Inflammatory macrophage treated with lipopolysaccharide for 1 hour (primary cell): ENCODE measurements at places on chromosomes 12 and 14.

DNA sequence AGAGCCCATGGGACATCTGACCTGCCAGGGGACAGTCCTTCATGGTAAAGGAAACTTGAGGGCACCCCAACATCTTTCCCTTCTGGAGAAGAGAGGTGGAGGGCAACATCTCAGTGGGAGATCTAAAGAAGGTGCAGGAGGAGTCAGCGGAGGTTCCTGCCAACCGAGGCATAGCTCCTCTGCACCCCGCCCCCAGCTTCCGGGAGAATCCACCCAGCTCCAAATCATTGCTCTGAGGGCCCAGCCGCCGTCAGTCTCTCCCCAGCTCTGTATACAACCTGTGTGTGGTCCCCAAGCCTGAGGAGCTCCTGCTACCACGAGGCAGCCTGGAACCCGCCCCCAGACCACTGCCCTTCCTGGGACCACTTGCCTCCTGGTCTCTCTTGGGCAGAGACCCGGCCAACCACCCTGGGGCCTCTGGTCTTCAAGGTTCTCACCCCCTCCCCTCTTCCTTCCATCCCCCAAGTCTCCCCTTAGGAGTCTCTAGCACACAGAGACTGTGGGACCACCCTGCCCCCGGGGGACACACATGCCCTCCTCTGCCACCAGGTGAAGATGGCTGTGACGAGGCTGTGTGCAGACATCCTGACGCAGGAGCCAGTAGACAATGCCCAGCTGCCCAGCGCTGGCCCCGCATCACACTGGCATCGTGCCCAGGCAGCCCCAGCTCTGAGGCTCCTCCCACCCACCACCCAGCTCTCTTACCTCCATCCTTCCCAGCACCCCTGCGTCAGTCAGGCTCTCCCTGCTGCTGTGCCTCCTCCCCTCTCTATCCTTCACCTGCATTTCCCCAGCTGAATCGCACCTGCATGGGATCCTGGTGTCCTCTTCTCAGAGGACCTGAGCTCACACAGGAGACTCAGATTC, 13.0 kb upstream of the NUDT14 start:
- no peak for DNase-seq

- DNase-seq, result no peak
These were observed 104.1 kb downstream of the IGF1 start for GRCh38 chr12:102376181-102376747.

DNA sequence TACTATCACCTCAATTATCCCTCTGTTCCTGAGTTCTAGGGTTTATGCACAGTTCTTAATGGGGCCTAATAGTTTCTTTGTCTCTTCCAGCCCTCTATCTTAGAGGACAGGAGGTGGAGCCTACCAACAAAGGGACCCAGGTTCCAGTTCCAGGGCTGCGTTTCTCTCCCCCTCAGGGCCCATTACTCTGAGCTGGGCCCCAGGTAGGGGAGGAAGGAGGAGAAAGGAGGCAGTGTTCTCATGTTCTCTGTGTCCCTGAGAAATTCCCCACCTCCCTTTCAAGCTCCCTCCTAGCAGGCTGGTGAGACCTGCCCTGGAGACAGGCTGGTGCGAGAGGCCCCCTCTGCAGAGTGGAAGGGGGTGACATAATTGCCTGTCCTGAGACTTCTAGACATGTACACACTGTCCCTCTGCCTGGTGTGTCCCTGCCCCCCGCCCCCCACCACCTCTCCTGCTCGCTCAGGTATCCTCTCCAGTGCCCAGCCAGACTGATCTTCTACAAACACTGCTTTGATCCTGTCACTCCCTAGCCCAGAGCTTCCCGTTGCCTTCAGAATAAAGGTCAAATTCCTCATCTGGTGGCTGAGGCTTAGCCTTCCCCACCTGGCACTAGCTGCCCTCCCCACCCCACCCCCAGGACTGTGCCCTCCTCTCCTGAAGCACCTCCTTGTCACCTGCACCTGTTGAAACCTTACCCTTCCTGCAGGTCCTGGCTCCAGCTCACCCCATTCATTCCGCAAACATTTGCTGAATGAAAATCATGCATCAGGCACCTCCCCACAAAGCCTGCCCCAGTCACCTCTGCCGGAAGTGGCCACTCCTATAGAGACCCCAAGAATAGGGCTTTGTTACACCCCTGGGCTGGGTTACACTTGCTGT, 21.1 kb upstream of the KRT8 start:
- no peak for DNase-seq

GRCh38 chr12:79547044-79547734, 143.6 kb downstream of the PAWR start:
- no peak for DNase-seq

GRCh38 chr12:42926232-42926631, 336.7 kb upstream of the PRICKLE1 start:
- no peak for DNase-seq

- DNase-seq, result no peak
These were observed 14.1 kb downstream of the CLEC7A start for GRCh38 chr12:10115890-10116289.

DNA sequence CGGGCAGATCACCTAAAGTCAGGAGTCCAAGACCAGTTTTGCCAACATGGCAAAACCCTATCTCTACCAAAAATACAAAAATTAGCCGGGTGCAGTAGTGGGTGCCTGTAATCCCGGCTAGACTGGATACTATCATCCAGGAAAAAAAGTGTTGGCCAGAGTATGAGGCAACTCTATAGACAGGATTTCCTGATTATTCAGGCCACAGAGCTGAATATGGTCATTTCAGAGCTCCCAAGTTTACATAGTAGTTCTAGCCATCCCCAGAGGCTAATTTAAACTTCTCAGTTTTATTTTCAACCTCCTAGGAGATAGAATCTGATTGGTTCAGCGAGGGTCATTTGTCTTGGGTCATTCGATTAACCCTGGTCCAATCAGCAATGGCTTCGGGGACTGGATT, 7.3 kb downstream of the RPGRIP1 start:
- DNase-seq, result no peak

- no peak for DNase-seq
These were observed 78.1 kb upstream of the USP44 start for GRCh38 chr12:95629392-95629791.

DNA sequence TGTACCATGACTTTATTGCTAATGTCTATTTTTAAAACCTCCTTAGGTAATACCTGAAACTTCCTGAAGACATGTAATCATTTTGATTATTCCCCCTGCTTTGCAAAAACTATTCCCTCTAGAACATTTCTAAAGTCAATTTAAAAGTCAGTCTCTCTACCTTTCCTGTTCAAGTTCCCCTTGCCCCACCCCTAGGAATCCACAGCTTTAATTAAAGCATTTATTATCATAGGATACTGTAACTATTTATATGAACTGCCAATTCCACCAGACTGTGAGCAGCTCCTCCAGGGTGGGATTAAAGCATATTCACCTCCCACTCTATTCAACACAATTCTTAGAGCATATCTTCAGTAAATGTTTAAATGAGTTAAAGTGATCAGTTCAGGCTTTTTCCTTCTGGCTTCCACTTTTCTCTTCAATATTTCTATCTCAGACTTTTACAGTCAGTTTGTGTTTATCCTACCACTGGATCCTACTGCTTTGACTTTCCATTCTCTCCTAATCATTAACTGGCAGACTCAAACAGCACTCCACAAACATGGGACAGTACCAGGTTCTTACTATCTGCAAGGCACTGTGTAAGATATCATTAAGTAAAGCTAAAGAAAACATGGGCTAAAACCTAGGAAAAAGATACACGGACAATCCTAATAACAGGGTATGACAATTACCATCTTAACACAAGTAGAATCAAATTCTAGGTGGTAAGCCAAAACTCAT, 39.1 kb downstream of the PTPN21 start:
- DNase-seq, result no peak

DNA sequence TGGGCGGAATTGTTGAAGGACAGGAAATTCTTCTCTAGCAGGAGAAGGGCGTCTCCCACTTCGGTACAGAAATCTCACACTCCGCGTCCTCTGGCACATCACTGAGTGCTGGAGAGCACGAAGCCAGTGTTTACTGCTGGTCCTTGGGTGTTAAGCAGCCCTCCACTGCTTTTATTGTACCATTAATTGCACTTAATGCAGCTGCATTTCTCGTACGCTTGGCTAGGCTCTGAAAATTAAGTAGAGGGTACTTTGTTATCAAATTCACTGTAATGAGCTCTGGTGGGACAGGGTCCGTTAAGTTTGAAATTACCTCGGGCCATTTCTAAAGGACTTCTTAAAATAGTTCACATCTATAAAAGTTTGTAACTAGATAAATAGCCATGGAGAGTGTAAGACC, 411.2 kb downstream of the NPAS3 start:
- DNase-seq, result no peak

DNA sequence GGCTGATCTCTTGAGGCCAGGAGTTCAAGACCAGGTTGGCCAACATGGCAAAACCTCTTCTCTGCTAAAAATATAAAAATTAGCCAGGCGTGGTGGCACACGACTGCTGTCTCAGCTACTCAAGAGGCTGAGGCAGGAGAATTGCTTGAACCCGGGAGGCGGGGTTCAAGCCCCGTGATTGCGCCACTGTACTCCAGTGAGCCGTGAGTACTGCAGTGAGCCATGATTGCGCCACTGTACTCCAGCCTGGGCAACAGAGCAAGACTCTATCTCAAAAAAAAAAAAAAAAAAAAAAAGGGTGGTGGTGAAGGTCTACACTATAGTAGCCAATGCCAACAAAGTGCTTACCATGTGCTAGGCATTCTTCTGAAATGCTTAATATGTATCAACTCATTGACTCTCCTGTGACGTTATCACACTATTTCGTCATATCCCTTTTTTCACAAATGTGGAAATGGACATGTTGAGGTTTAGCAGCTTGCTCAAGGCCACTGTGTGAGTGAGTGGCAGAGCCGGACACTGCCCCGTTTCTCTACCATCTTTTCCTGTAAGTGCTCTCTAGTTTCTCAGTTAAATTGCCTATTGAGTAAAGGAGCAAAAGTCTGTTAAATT, 59.6 kb downstream of the GNS start:
- DNase-seq, result peak; percentile 98
